ENCODE measurements at places on chromosomes 4 and X.

DNA sequence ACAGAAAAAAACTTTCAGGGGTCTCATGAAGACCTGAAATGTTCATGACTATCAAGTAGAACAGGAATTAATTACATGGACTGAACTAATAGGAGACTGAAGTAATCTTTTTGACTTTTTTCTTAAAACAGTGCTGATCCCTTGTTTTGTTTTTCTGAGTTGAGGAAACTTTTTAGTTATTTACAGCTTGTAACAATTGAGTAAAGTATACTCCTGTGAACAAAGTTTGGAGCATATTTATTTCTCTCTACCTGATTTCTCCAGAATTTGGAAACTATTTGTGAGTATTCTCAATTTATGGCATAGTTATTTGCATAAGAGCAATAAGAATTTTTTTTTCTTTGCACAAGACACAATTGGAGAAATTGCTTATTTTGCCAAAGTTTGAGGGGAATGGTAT, 64.8 kb downstream of the PCDH18 start:
- H3K27me3 ChIP-seq = no peaks in the 10 kb centered on the region
- DNase-seq = no peak
- H3K36me3 ChIP-seq = no peaks in the 10 kb centered on the region

GRCh38 chr4:25535278-25535677, 120.4 kb upstream of the SLC34A2 start:
- H3K36me3 ChIP-seq = no peaks in the 10 kb centered on the region
- DNase-seq = no peak
- H3K4me1 ChIP-seq = no peaks in the 10 kb centered on the region
- H3K27ac ChIP-seq = no peak overlapping the region
- no peak overlapping the region for H3K4me3 ChIP-seq

- DNase-seq = no peak
- no peaks in the 10 kb centered on the region for H3K27me3 ChIP-seq
- H3K4me3 ChIP-seq = no peak overlapping the region
- no peak overlapping the region for H3K27ac ChIP-seq
- H3K4me1 ChIP-seq = no peaks in the 10 kb centered on the region
These were observed 41.9 kb downstream of the WDR1 start for GRCh38 chr4:10074767-10075105.

DNA sequence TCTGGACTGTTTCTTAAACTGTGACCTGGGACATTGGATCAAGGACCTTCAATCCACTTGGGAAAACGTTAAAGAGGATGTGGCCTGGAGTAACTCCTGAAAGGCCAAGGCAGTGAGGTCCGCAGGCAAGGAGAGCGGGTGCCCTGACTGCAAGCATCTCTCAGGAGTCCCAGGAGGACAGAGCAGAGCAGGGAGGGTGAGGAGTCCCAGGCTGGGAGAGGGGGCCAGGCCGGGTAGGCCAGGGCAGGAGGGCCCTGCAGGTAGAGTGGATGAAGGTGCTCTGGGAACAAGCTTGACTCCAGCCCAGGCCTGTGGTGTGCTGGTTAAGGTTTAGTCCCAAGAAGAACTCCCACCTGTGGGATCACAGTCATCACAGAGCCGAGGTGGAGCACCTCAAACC, 13.8 kb downstream of the PNMA6E start:
- no peak overlapping the region for H3K27ac ChIP-seq
- no peaks in the 10 kb centered on the region for H3K27me3 ChIP-seq
- H3K4me1 ChIP-seq = no peaks in the 10 kb centered on the region
- H3K4me3 ChIP-seq = no peak overlapping the region
- no peaks in the 10 kb centered on the region for H3K36me3 ChIP-seq
- no peak for DNase-seq

- H3K27ac ChIP-seq = peak overlapping the region; percentile 98
- H3K27me3 ChIP-seq = no peaks in the 10 kb centered on the region
- no peak for DNase-seq
These were observed 2.0 kb downstream of the RAPGEF2 start for GRCh38 chr4:159104694-159105414.

- no peak overlapping the region for H3K27ac ChIP-seq
- no peaks in the 10 kb centered on the region for H3K27me3 ChIP-seq
- H3K36me3 ChIP-seq = no peaks in the 10 kb centered on the region
- H3K4me1 ChIP-seq = no peaks in the 10 kb centered on the region
These were observed 30.3 kb upstream of the UTP14A start for GRCh38 chrX:129875669-129876068.

DNA sequence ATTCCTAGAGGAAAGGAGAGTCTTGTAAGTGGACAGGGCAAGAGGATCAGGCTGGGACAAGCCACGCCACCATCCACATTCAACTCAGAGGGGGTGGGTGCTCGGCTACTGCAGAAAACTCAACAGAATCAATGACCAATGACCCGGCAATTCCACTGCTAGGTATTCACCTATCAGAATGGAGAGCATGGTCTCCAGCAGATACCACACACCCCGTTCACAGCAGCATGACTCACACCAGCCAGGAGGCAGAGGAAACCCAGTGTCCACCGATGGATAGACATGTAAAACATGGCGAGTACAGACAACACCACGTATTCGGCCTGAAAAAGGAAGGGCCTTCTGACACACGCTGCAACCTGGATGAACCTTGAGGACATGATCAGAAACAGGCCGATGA, 175.9 kb downstream of the AFAP1 start:
- H3K4me3 ChIP-seq = no peak overlapping the region
- H3K27ac ChIP-seq = peak overlapping the region; percentile 22
- no peak for DNase-seq
- H3K27me3 ChIP-seq = no peaks in the 10 kb centered on the region

- no peaks in the 10 kb centered on the region for H3K27me3 ChIP-seq
- no peaks in the 10 kb centered on the region for H3K36me3 ChIP-seq
- no peak for DNase-seq
- no peak overlapping the region for H3K4me3 ChIP-seq
These were observed 70.9 kb upstream of the ENPP6 start for GRCh38 chr4:184288451-184289178.

DNA sequence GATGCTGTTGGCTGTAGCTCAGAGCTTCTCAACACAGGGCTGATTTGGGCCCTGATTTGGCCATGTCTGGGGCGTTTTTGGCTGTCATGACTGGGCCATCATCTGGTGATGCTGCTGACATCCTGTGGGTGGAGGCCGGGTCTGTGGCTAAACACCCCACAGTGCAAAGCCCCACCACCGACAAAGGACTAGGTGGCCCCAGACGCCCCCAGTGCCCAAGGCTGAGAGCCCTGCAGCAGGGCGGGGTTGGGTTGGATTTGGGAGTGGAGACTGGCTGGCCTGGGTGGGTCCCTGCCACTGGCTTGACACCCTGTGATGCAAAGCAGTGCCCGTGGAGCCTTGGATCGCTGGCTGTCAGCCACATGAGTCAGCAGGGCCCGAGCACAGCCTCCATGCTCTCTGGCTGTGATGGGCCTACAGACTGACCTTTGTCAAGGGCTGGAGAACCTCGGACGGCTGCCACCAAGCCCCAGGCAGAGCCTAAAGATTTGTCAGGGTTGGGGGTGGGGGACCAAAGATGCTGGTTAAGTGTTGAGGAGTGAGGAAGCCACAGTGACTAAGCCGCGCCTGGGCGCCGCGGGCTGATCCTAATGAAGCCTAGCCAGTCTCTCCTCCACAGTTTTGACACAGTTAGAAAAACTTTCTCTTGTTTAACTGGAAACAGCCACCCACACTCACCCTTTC, 28.3 kb downstream of the CYTL1 start:
- DNase-seq = no peak
- peaks cover 20% of the 10 kb centered on the region for H3K27me3 ChIP-seq
- peaks cover 6% of the 10 kb centered on the region for H3K4me1 ChIP-seq
- H3K4me3 ChIP-seq = no peak overlapping the region
- H3K36me3 ChIP-seq = peaks cover 7% of the 10 kb centered on the region
- peak overlapping the region; percentile 25 for H3K27ac ChIP-seq

DNA sequence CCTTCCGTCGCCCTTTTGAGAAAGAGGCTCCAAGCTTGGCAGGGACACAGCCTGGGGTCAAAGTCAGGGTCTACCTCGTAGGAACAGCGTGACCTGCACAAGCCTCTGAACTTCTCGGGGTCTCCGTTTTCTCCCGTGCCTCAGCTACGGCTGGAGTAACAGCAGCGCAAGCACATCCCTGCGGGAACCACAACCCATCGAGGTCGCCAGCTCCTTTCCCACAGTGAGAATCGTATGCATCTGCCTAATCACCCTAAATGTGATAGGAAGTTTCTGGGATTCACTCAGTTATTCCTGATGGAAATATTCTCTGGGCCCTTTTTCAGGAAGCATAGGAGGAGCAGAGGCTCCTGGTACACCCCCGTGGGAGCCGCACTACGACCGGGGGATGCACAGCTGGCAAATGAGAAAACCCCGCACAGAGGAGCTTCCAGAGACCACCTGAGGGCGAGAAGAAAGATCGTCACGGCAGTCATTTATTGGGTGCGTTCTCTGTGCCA, 24.7 kb downstream of the PPP2R2C start:
- peaks cover 8% of the 10 kb centered on the region for H3K4me1 ChIP-seq
- H3K27ac ChIP-seq = peak overlapping the region; percentile 51
- no peak for DNase-seq
- H3K36me3 ChIP-seq = peaks cover 5% of the 10 kb centered on the region

- H3K4me1 ChIP-seq = no peaks in the 10 kb centered on the region
- H3K27me3 ChIP-seq = peaks cover 11% of the 10 kb centered on the region
- H3K27ac ChIP-seq = no peak overlapping the region
- no peak for DNase-seq
These were observed 356.7 kb upstream of the DIPK2B start for GRCh38 chrX:45557387-45557786.

DNA sequence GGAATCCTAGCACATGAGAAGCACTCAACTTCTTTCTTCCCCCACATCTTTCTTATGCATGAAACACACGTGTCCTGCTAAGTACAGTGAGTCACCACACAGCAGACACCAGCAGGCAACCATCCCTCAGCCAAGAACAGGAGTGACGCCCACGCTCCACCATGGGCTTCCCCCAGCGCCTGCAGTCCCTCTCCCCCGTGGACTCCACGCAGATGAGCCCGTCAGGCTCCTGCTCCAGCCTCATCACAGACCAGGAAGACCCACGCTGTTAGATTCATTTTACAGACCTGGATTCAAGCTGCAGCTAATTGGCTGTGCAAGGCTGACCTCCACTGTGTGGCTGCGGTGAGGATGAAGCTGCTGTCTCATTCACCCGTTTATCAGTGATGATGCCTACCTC, 16.7 kb downstream of the HMX1 start:
- peaks cover 39% of the 10 kb centered on the region for H3K27me3 ChIP-seq
- H3K27ac ChIP-seq = no peak overlapping the region
- DNase-seq = no peak
- H3K4me1 ChIP-seq = peaks cover 13% of the 10 kb centered on the region
- no peak overlapping the region for H3K4me3 ChIP-seq

GRCh38 chr4:124390861-124391260, 321.7 kb downstream of the ANKRD50 start:
- no peaks in the 10 kb centered on the region for H3K36me3 ChIP-seq
- H3K4me1 ChIP-seq = no peaks in the 10 kb centered on the region
- no peaks in the 10 kb centered on the region for H3K27me3 ChIP-seq

- no peaks in the 10 kb centered on the region for H3K4me1 ChIP-seq
- no peaks in the 10 kb centered on the region for H3K36me3 ChIP-seq
- H3K27me3 ChIP-seq = no peaks in the 10 kb centered on the region
- no peak overlapping the region for H3K27ac ChIP-seq
- no peak overlapping the region for H3K4me3 ChIP-seq
These were observed 178.3 kb upstream of the GYPA start for GRCh38 chr4:144318797-144319196.

GRCh38 chr4:4859799-4860599, 534 bp downstream of the MSX1 start:
- peaks cover 28% of the 10 kb centered on the region for H3K4me1 ChIP-seq
- H3K4me3 ChIP-seq = peak overlapping the region; percentile 83
- DNase-seq = no peak
- H3K27me3 ChIP-seq = peaks cover 80% of the 10 kb centered on the region
- H3K27ac ChIP-seq = peak overlapping the region; percentile 44
- peaks cover 7% of the 10 kb centered on the region for H3K36me3 ChIP-seq

DNA sequence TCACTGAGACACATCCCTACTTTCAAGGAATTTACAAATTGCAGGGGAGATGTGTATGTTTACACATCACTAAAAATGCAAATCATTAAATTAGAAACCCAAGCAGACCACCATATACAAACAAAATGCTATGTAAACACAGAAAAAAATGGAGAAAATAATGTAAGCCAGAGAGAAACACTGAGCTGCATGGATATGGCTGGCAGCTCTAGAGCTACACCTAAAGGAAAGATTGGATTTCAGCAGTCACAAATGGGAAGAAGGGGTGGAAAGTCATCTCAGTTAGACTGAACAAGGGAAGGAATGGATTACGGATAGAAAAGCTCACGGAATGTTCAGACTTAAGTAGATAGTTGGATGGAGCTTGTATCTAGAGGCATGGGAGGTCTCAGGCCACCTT, 186.3 kb downstream of the MOSPD2 start:
- H3K36me3 ChIP-seq = no peaks in the 10 kb centered on the region
- H3K27me3 ChIP-seq = no peaks in the 10 kb centered on the region
- no peak overlapping the region for H3K27ac ChIP-seq
- no peak overlapping the region for H3K4me3 ChIP-seq

GRCh38 chr4:71231129-71232055, 107.4 kb upstream of the SLC4A4 start:
- no peak for DNase-seq
- H3K27me3 ChIP-seq = no peaks in the 10 kb centered on the region
- H3K4me1 ChIP-seq = peaks cover 6% of the 10 kb centered on the region
- no peak overlapping the region for H3K27ac ChIP-seq
- no peaks in the 10 kb centered on the region for H3K36me3 ChIP-seq

DNA sequence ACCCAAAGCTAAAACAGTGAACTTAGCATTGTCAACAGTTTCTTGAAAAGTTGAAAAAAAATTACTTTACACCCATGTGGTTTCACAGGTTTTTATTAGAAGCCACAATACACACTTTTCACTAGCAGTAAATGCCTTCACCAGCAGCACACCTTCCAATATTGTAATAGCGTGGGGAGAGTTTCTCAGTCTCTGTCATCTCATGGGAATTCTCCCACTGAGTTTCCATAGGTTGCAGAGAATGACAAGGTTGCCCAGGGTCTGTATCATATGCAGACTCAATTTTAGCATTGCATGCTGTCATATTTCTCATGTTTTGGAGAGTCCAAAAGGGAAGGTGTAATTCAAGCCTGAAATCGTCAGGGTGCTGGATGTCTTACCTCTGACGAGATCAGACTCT, 486.1 kb upstream of the TENM3 start:
- no peak for DNase-seq
- H3K27ac ChIP-seq = no peak overlapping the region
- H3K4me3 ChIP-seq = no peak overlapping the region
- H3K36me3 ChIP-seq = no peaks in the 10 kb centered on the region
- no peaks in the 10 kb centered on the region for H3K4me1 ChIP-seq

GRCh38 chrX:20523626-20524312, 257.1 kb upstream of the RPS6KA3 start:
- H3K4me3 ChIP-seq = no peak overlapping the region
- no peak overlapping the region for H3K27ac ChIP-seq
- peaks cover 7% of the 10 kb centered on the region for H3K27me3 ChIP-seq
- no peak for DNase-seq
- no peaks in the 10 kb centered on the region for H3K36me3 ChIP-seq

- H3K4me3 ChIP-seq = no peak overlapping the region
- no peak overlapping the region for H3K27ac ChIP-seq
- no peaks in the 10 kb centered on the region for H3K4me1 ChIP-seq
- no peaks in the 10 kb centered on the region for H3K27me3 ChIP-seq
These were observed 257.2 kb downstream of the PDHA2 start for GRCh38 chr4:96097040-96097607.

Data from effector memory CD8-positive, alpha-beta T cell (primary cell).